ENCODE measurements at places on chromosomes 1 and 21. TPM values are rescaled to one million over a fixed set of nuclear protein-coding genes. Genes with fewer than 3 reads are reported as not detected.

- no peak overlapping the region for H3K27ac ChIP-seq
- no peaks in the 10 kb centered on the region for H3K27me3 ChIP-seq
- no peak for DNase-seq
- no peak overlapping the region for H3K4me3 ChIP-seq
- H3K4me1 ChIP-seq, result no peaks in the 10 kb centered on the region
- H3K36me3 ChIP-seq, result no peaks in the 10 kb centered on the region
These were observed 54.6 kb upstream of the NCAM2 start for GRCh38 chr21:20943561-20943997.

DNA sequence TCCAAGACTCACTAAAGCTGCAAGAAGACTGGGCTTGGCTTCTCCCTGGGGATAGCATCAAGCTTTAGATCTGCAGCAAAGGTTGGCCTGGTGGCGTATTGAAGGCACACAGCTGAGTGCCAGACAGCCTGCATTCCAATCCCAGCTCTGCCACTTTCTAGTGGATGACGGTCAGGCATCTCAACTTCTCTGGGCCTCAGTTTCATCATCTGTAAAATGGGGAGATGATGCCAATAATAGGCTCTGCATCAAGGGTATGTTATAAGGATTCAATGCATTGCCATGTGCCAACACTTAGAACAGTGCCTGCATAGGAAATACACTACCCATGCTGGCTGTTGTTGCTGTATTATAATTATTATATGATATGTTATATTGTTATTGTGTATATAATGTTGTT, 220.4 kb downstream of the NPHP4 start:
- H3K27ac ChIP-seq, result no peak overlapping the region
- H3K36me3 ChIP-seq, result no peaks in the 10 kb centered on the region
- DNase-seq, result no peak
- no peaks in the 10 kb centered on the region for H3K4me1 ChIP-seq

DNA sequence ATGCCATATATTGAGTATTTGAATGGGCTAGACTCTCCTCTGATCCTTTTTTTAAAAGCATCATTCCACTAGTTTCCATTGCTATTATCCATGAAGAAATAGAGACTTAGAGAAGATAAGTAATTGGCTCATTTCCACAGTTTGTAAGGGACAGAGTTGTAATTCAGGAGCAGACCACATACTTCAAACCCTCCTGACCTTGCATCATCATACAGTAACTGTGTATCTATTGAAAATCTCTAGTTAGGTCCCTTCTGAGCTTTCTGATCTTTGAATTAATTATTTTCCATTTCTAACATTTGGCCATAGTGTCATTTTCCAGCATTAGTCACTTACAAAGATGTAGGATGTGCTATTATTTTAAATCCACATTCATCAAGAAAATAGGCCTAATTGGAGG, 386.5 kb upstream of the ST6GALNAC5 start:
- H3K27me3 ChIP-seq, result no peaks in the 10 kb centered on the region
- no peak overlapping the region for H3K27ac ChIP-seq
- no peaks in the 10 kb centered on the region for H3K4me1 ChIP-seq
- H3K4me3 ChIP-seq, result no peak overlapping the region
- no peaks in the 10 kb centered on the region for H3K36me3 ChIP-seq

DNA sequence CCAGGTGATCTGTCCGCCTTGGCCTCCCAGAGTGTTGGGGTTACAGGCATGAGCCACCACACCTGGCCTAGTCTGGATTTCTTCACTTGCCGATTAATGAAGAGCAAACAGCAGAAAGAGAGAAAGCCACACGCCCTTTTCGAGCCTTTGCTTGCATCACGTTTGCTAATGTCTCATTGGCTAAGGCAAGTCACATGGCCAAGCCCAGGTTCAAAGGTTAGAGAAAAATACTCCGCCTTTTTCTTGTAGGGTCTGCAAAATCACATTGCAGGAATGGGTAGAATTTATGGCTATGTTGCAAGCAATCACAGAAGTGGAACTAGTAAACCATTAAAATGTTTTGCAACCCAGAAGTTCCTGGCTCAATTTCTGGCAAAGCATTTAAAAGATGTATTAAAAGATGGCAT, 26.8 kb upstream of the BACH1 start:
- no peak overlapping the region for H3K27ac ChIP-seq
- no peak for DNase-seq
- H3K36me3 ChIP-seq, result no peaks in the 10 kb centered on the region

GRCh38 chr1:20174937-20175666, 10.8 kb upstream of the UBXN10 start:
- H3K36me3 ChIP-seq, result no peaks in the 10 kb centered on the region
- no peaks in the 10 kb centered on the region for H3K27me3 ChIP-seq
- no peak overlapping the region for H3K27ac ChIP-seq

DNA sequence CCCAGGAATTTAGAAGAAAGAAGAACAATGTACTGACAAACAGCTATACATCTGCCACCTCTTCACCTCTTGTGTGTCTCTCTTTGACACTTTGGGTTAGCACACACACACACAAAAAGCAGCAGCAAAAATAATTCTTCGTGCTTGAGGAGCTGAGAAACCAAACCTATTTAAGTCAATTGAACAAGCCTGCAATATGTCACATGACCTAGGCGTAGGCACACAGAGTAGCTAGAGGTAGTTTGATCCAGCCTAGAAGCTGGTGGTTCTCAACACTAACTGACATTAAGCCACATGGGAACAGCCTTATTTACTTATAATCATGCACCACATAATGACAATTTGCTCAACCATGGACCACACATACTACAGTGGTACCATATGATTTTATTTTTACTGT, 32.3 kb downstream of the RRAGC start:
- no peak for DNase-seq
- H3K36me3 ChIP-seq, result no peaks in the 10 kb centered on the region
- no peak overlapping the region for H3K4me3 ChIP-seq
- no peaks in the 10 kb centered on the region for H3K4me1 ChIP-seq

DNA sequence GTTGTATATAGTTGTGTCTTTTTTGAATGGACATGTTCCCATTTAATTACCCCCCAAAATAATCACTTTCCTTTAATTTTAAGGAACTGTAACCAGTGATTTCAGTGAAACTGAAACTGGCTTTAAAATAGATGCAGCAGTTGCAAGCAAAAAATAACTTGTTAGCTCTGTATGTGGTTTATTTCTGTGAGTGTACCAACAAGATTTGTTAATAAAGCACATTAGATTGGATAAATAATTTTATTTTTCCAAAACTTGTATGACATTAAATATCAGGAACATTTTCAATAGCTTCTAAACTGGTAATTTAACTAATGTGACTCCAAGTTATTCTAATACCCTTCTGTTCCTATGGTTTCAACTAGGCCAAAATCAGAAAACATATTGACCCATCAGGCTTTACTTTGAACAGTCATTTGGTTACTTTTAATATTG, 184.3 kb upstream of the CACYBP start:
- H3K27ac ChIP-seq, result no peak overlapping the region
- H3K36me3 ChIP-seq, result no peaks in the 10 kb centered on the region
- no peak for DNase-seq
- no peaks in the 10 kb centered on the region for H3K27me3 ChIP-seq
- no peaks in the 10 kb centered on the region for H3K4me1 ChIP-seq

DNA sequence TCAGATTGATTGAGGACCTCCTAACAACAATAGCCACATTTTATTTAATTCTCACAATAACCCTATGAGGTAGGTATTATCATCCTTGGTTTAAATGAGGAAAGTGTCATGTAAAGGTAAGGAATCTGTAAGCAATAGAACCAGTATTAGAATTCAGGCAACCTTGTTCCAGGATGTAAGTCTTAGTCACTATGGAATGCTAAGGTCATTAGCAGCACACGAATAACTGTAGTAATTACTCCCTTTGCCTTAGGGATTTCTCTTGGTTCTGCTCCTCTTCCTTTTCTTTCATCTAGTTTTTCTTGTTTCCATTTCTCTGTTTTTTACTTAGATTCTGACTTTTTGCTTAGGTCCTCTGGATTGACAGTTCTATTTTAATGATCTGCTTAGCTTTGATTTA, 23.1 kb upstream of the ATP6V1G3 start:
- no peaks in the 10 kb centered on the region for H3K4me1 ChIP-seq
- H3K27ac ChIP-seq, result no peak overlapping the region
- H3K36me3 ChIP-seq, result no peaks in the 10 kb centered on the region
- DNase-seq, result no peak
- no peaks in the 10 kb centered on the region for H3K27me3 ChIP-seq

DNA sequence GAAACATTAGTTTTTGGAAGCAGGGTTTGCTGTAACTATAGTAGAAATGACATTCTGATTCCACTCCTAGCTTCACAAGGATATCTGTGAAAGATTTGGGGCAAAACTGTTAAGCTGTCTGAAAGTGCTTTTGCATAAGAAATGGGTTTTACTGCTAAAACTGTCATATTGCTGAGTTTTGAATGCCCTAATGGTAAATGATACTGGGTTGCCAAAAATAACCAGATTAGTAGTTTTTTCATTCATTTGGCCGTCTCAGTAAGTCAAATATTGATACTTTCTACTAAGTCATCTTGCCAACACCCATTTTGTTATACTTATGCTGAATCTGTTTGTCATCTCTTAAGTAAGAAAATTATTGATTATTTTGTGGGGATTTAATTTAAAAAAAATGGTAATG, 399 bp upstream of the PTPRC start:
- peak overlapping the region; percentile 72 for H3K27ac ChIP-seq
- no peaks in the 10 kb centered on the region for H3K27me3 ChIP-seq
- no peak for DNase-seq
- H3K4me1 ChIP-seq, result peaks cover 5% of the 10 kb centered on the region
- no peaks in the 10 kb centered on the region for H3K36me3 ChIP-seq

DNA sequence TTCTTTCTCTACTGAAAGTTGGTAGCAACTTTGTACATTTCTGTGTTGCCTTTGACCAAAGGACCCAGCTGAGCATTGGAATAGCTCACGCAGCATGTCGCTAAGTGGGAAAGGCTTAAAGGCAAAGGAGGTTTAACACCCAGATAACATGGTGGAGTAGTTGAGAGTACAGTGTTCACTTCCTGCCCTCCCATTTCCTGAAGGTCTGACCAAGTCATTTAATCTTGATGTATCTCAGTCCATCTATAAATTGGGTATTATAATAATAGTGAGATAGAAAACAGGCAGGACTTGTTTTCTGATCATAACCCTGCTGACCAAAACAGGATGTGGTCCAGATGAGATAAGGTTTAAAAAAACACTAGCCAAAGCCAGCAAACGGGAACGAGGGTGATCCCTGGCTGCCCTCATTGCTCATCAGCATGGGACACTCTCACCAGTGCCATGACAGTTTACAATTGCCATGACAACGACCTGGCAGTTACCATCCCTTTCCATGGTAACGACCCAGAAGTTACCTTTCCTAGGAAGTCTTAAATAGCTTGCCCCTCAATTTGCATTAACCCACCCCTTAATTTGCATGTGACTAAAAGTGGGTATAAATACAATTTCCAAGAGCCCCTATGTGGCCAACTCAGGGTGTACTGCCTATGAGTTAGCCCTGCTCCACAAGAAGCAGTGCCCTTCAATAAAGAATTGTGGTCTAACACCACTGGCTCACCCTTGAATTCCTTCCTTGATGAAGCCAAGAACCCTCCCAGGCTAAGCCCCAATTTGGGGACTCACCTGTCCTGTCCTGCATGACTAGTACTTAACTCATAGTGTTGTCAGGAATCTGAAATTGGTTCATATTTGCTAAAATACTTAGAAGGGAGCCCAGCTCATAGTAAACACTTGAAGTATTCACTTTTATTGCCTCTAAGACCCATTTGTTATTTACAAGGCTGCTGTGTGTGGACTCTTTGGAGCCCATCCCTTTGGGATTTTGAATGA, 28.4 kb upstream of the FHAD1 start:
- H3K4me3 ChIP-seq, result no peak overlapping the region
- no peaks in the 10 kb centered on the region for H3K4me1 ChIP-seq
- no peaks in the 10 kb centered on the region for H3K36me3 ChIP-seq
- peak overlapping the region; percentile 20 for H3K27ac ChIP-seq

DNA sequence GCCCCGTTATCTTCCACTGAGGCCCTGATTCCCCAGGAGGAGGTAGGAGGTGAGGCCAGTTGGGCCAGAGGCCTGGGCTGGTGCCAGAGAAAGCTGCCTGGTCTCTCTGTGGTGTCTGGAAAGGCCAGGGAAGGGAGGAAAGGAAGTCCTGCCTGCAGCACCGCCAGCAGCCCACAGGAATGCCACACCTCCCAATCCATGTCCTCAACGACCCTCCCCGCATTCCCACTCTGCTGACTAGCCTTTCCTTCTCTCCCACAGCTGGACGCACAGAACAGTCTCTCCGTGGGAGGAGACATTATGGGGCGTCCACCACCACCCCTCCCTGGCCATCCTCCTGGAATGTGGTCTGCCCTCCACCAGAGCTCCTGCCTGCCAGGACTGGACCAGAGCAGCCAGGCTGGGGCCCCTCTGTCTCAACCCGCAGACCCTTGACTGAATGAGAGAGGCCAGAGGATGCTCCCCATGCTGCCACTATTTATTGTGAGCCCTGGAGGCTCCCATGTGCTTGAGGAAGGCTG, 18.0 kb downstream of the CSF1 start:
- H3K4me1 ChIP-seq, result no peaks in the 10 kb centered on the region
- H3K27ac ChIP-seq, result peak overlapping the region; percentile 78
- peaks cover 3% of the 10 kb centered on the region for H3K36me3 ChIP-seq
- no peaks in the 10 kb centered on the region for H3K27me3 ChIP-seq

GRCh38 chr1:174445817-174446216, 1.9 kb upstream of the GPR52 start:
- H3K4me3 ChIP-seq, result no peak overlapping the region

BCAS2 gene
- 46.3 TPM for total RNA-seq

KIAA1614 gene
- 0.94 TPM for total RNA-seq

MSH4 gene
- total RNA-seq, result 0.19 TPM

ALX3 gene
- 0.14 TPM for total RNA-seq

PLEKHG5 gene
- 2.4 TPM for total RNA-seq

RHCE gene
- total RNA-seq, result 1.0 TPM

All from thymus (tissue), 14 donors.